ENCODE measurements at places on chromosomes 2 and 18.

DNA sequence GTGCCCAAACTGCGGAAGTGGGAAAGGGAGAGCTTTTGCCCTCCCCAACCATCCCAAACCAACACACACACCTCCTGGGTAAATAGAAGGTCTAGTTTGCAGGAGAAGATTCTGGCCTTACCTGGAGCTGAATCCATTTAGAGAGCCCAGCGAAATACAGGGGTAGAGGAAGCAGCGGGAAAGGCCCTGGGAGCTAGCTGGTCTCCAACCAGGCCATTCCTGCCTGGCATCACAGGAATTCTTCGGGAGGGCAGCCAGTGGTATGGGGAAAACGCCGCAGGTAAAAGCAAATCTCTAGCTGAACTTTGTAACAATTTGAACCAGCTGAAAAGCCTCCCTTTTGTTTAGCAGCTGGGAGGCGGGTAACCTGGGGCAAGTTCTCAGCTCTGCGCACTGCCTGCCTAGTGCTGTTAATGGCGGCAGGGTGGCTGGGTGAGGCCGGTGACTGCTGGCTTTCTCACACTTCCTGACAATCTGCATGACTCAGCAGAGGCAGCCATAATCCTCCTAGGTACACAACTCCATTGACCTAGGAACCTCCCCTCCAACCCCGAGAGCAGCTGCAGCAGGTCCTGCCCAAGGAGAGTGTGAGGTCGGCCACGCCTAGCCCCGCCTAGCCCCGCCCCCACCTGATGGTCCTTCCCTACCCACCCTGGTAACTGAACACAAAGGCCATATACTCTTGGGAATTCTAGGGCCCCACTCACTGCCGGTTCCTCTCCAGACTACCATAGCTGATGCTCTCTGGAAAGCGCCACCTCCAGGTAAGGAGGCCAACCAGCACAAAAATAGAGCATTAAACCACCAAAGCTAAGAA lies 483.8 kb upstream of the REG3G start:
- DNase-seq, result no peak

GRCh38 chr2:189308056-189308790 lies 128.7 kb upstream of the COL5A2 start:
- no peak for DNase-seq

GRCh38 chr2:146385031-146385430 lies 1459.8 kb upstream of the ACVR2A start:
- no peak for DNase-seq

- DNase-seq, result no peak
These were observed 667.5 kb upstream of the HS6ST1 start for GRCh38 chr2:128986026-128986715.

GRCh38 chr2:235187806-235188205 lies 236.0 kb downstream of the SH3BP4 start:
- DNase-seq, result no peak

DNA sequence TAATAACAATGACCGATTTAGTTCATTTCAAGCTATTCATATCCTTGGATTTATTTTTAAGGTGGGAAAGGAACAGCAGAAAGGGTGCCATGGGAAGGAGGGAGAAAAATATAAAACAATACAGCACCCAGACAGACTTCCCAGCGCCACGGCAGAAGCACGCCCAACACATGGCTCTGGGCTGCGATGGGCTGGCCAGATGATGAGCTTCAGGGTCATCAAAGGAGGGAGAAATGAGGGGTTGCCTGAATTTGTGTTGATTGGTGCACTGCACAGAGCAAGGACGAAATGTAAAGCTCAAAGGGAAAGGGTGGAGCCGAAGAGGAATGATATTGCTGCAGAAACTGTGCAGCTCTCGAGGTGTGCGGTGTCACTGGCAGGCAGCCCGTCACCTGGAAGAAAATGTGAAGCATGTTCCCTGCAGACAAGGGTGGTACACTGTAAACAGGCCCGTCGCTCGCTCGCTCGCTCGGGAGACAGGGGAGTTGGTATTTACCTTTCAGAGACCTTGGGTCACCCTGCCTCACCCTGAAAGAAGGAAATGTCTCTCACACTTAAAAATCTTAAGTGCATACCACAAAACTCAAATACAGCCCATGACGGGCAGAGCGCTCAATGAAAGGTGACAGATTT lies 195.5 kb upstream of the CTAGE1 start:
- DNase-seq, result no peak

- DNase-seq, result no peak
These were observed 103.6 kb downstream of the USP40 start for GRCh38 chr2:233462826-233463470.

- DNase-seq, result peak; percentile 21
These were observed 947 bp downstream of the ITSN2 start for GRCh38 chr2:24359129-24360049.

DNA sequence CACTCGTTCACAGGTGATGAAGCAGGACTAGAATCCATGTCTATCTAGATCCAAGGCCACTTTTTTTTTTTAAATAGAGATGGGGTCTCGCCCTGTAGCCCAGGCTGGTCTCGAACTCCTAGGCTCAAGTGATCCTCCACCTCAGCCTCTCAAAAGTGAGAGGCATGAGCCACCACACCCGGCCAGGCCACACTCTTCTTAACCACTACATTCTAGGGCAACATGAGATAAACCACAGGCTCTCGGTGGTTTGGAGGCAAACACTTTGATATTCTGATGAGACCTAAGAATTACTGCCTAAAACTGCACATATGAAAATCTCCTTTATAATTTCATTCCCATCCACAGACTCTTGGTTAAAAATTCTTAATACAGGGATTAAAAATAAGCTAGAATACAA lies 51.8 kb downstream of the USP34 start:
- no peak for DNase-seq

DNA sequence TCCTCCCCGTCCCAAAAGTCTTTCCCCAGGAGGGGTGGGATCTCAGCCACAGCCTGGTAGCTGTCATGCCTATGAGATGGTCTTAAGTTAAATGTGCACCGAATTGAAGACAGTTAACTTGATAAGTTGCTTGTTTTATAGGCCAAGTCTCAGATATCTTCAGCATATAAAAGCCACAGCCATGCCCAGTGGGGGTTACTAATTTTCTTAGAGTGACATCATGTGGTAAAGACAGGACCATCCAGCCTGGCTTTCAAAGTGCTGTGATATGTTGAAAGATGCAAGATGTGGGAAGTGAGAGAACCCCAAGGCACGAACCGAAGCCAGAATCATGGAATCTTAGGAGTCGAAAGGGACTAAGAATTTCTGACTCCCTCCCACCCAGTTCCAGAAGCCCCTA lies 42.1 kb upstream of the FAM124B start:
- no peak for DNase-seq

DNA sequence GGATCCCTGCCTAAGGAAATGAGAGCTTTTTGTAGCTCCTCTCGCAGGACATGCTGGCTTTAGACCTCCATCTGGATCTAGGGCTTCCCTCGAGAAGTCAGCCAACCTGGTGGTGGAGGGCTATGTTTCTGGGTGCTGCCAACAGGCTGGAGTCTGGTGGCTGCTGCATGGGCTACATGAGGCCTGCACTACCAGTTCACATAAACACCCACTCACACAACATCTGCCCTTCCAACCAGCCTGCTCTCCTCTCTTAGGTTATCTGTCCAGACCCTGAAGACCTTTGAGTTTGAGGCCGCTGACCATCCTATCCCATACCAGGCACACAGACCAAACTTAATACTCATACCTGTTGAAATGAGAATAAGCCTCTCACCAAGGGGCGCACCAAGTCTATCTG lies 51.4 kb upstream of the SMAD2 start:
- DNase-seq, result no peak

GRCh38 chr2:3839476-3839875 lies 136.1 kb downstream of the DCDC2C start:
- DNase-seq, result no peak

GRCh38 chr2:231541645-231542044 lies 11.4 kb upstream of the NMUR1 start:
- no peak for DNase-seq

DNA sequence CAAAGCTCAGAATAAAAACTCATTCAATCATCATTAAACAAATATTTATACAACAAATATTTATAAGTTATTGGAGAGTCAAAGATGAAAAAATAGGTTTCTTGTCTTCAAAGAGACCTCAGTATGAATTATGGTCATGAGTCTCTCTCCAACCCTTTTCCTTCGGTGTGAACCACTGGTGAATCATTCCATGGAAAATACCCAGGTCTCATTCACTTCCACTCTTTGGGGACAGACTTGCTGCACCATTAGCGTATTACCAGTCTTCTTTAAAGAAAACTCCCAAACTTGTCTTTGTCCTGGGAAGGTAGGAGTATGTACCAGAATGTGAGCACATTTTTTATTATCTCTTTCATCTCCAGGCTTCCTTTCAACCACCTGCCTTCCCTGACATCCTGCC lies 257.4 kb upstream of the RBMS1 start:
- DNase-seq, result no peak

- no peak for DNase-seq
These were observed 261.9 kb upstream of the SIX3 start for GRCh38 chr2:44679584-44679983.

GRCh38 chr2:186605041-186605440 lies 15.2 kb downstream of the ITGAV start:
- DNase-seq, result no peak

DNA sequence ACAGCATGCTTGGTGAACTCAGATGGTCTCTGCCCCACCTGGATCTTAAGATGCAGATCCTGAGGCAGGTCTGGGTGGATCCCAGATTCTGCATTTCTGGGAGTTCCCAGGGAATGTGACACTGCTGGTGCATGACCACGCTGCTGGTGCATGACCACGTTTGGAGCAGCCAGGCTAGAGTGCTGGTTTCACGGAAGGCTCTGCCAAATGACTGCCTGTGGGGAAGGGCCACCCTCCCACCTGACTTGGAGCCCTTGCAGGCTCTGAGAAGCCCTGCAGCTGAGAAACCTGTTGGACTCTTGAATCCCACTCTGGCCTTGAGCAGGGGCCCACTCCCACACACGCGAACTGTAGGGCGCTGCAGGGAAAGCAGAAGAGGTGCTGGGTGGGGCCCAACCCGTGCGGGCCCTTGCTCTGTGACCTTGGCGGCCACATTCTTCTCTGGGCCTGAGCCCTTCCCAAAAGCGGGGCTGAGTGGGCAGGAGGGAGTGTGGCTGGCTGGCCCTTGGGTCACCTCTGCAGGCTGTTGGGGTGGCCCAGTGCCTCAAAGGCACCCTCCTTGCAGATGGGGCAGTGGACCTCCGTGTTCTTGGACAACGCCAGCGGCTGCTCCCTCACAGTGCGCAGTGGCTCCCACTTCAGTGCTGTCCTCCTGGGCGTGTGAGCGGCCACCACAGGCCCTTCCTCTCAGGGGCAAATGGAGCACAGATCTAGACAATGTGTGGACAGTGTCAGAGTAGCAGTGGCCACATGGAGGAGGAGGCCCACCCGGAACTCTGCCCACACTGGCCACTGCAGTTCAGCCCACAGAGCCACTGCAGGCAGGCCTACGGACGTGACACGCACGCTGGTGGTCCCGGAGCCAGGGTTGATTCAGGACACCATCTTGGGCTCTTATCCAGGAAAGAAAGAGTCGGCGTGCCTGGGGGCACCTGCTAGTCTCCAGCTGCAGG lies 7.9 kb downstream of the ERFE start:
- DNase-seq, result no peak

GRCh38 chr2:240573071-240573515 lies 4.8 kb downstream of the RNPEPL1 start:
- no peak for DNase-seq

GRCh38 chr2:71834796-71835195 lies 312.9 kb downstream of the CYP26B1 start:
- DNase-seq, result no peak
